ENCODE measurements at places on chromosomes 4 and X.
A peak's percentile ranks its signal among the peaks of the same experiment; 100 is the strongest.

DNA sequence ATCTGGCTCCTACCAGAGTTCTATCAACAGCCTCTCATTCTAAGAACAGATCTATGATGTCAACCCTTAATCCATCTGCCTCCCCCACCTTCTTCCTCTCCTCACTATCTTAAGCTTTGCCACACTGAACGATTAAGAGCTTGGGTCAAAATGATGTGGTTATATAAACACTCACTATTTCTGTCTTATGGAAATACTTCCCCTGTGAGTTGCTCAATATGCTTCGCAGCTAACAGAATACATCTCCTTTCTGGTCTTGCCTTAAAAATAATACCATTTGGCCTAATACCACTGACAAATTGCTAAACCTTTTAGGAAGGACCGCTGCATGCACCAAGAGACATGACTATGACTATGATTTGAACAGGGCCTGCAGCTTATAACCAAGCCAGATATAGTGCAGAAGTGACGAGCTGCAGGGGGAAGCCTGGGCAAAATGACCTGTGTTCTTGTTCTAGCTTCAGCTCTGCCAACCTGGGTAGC lies 130.9 kb downstream of the RNF150 start:
- no peak for DNase-seq

GRCh38 chr4:13047591-13047990 lies 436.5 kb downstream of the RAB28 start:
- DNase-seq = no peak

DNA sequence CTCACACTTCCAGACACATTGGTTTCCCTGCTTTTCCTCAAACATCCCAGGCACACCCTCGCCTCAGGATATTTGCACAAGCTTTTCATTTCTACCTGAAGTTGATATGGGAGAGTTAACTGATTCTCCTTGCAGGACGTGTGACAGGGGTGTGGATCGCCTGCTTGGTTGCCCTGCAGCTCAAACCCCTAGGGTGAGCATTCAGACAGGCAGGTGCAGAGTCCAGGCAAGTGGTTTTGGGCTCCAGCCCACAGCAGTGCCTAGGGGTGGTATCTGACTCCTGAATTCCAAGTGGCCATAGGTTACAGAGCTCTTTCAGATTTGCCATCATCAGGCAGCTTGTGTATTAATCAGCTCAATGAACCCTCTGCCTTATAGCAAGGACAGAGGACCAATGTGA lies 1104.2 kb upstream of the IGFBP7 start:
- DNase-seq = no peak

DNA sequence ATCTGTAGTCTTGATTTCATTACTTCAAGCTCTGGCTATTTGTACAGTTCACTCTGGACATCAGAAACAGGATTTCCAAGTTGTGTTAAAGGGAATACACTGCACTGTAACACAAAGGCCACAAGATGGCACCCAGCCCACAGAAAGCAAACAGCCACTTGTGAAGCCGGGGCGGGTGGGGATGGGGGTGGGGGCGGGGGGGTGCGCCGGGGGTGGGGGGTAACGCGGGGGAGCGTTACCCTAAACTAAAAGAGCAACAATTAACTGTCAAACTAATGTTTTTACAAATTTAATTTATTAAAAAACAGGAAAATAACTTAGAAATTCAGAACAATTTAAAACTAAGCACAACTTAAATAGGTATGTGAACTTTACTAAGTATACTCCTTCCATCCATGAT lies 27.3 kb downstream of the PRDX4 start:
- peak; percentile 0 for DNase-seq

DNA sequence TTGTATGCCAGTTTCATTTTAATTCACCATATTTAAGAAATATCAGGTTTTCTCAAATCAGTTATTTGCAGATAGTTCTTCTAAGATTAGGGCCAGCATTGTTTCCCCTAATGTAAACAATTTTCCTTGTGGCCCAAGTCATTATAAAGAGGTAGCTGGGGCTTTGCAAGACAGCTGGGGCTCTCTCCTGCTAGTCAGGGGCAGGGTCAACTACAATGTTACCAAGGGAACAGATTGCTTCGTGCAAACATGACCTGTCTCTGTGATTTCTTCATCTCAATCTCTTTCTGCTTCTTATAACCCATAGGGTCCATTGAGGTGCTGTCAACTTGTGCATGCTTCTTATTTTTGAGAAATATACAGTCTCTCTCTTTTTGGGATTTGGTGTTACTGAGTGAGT lies 12.1 kb downstream of the ARMCX6 start:
- no peak for DNase-seq
